ENCODE measurements at places on chromosomes 1 and 21.

- no peak for DNase-seq
These were observed 108.6 kb upstream of the WLS start for GRCh38 chr1:68340951-68341350.

DNA sequence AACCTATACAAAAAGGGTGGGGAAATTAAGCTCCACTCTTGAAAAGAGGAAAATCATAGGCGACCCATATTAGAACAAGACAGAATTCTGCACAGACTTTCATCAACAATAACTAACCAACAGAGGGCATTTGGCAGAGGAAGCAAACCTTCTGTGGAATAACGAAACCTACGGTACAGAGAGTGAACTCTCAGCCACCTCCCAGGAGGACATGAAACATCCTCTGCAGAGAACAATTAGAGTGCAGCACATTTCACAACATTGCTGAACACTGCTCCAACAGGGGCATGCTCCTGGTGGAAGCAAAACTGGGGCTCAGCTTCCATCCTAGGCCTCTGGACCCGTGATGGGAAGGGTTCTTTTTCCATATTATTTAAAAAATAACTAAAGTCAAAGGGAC, 110.9 kb downstream of the KCNJ15 start:
- DNase-seq = no peak

GRCh38 chr1:49728377-49728776, 295.4 kb downstream of the AGBL4 start:
- DNase-seq = no peak

DNA sequence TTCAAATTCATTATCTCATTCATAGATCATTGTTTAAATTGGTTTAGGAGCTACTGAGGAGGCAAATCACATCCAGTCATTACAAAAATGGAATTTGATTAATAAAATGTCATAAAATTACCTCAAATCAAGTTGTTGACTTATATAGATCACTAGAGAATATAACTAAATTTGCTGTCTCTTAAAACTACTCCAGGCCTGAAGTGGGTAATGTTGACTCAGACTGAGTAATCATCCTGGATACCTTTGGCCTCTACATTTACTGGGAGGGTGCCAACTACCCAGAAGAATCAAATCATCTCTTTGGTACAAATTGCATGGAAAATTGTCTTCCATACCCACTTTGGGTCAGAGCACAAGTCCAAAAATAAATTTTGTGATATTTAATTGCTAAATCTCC, 191.2 kb upstream of the GREM2 start:
- no peak for DNase-seq

DNA sequence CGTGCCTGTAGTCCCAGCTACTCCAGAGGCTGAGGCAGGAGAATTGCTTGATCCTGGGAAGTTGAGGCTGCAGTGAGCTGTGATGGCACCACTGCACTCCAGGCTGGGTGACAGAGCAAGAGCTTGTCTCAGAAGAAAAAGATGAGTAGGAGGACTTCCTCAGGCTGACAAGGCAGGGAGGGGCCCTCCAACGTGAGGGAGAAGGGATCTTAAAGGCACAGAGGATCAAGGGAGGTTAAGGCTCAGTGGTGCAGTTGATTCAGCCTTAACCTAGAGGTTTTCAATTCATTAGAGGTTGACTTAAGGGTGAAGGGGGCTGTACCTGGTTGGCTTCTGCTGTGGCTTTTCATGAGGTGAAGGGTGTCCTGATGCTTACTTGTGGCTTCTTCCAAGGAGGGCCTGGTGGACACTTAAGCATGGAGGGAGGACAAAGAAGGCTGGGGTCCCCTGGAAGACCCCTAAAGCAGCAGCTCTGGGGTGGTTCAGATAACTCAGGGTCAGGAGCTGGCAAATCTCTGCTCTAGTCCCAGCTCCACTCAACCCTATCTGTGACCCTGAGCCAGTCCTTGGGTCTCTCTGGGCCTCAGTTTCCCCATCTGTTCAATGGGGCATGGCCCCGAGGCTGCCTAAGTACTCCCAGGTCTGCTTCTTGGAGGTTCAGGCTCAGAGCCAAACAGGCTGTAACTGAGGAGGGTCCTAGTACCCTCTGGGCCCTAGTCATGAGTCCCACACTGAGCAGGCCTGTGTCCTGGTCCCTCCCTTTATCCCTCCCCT, 6.3 kb downstream of the EXTL1 start:
- no peak for DNase-seq

DNA sequence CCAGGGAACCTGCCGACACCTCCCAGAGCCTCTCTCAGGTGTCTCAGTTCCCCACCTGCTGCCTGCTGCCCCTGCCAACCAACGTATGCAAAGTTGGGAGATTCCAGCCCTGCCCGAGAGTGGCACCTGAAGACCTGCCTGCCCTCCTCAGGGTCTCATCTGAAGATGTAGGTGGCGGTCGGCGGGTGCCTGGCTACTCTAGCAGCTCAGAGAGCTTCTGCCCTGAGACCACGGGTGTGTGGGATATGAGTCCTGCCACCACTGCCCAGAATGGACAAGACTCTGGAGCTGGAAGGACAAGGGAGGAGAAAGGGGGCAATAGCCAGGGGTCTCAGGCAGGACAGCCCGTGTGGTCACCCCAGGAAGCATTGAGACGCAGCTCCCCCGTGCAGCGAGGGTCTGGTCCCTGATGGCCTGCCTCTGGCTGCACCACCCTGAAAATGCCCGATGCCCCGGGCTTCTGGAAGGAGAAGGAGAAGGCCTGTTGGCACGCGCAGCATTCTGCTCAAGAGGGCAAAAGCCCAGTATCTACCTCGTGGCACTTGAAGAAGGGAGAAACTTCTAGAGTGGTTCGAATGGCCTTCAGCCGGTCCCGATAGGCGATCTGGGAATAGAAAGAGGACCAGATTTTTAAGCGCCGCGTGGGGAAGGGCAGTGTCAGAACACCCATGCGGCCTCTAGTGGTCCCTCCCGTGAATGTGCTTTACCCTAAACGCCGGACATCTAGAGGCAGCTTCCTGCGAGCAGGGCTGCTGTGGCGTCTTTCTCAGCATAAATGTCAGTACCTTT, 88.8 kb downstream of the STUM start:
- DNase-seq = no peak

- DNase-seq = no peak
These were observed 21.7 kb upstream of the C1orf174 start for GRCh38 chr1:3921765-3922164.

DNA sequence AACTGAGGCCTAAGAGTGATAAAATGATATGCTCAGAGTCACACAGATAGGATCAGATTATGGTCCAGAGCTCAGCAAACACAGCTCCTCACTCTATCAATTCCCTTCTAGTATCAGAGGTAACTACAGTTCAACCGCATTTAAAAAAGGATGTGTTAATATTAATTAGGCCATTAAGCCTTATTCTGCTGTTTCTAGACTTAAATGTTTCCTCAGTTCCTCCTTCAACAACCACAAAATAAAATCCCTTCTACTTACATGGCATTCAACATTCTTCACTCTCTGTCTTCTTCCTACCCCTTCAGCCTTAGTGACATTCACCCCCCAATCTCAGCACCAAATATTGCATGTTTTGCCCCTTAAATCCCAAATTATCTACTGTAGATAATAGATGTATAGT, 254.9 kb downstream of the PLPP3 start:
- no peak for DNase-seq

- no peak for DNase-seq
These were observed 8.5 kb downstream of the CCT8 start for GRCh38 chr21:29064850-29065481.

DNA sequence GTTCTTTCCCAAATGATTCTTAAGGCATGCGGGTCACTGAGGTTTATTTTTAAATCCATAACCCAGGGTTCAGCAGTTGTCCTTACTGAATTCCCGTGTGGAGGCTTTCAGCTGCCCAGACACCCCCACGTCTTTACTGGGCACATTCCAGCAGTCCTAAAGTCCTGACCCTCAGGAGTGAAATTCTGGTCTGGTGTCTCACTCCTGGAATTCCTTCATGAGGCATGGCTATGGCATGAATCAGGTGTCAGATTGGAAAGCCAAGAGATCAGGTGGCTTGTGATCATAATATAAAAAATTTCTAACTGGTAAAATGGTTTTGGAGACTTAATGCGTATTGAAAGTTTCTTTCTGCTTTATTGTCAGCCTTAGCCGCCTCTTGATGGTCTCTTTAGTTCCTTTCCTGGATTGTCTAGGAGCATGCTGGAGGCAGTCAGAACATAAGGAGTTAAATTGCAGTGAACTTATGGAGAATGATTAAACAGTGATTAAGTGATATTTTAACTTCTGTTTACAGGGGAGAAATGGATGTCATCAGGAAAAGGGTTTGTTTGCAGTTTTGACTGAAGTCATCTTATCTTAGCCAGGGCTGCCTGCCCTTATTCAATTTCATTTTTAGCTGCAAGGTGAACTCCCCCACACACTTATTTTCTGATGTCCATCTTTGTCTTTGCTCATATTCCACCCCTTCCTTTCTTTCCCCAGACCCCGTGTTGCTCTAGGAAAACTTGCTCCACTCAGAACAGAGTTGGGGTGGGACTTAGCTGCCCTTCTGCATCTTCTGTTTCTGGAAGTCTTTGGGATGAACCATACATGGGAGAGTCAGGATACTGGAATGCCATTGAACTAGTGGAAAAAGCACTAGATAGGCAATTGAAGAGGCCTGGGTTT, 25.7 kb upstream of the MACF1 start:
- no peak for DNase-seq

DNA sequence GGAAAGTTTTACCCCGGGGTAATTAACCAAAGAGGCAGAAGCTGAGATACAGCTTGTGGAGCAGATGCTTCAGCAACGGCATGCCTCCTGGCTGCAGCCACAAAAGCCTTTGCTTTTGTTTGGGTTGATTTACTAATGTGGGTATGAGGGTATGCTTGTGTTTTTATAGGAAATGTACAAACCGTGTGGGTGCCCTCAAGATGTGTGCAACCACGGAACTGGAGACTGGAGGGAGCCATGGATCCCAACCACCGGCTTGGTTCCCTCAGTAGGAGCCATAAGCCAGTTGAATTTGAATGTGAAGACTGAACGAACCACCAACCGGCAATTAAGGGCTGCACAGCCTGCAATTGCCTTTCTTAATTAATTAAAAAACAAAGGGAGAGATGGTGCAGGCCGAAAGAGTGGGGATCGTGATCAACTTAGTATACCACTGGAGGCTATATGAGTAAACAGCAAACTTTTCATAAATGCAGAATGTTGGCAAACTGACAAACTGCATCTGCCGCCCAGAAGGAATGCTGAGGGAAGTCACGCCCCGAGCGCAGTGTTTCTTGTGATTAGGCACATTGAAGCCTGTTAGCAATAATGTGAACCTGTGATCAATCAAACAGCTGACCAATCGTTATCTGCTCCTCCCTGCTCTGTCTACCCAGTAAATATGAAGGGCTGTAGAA, 104.1 kb downstream of the DISP1 start:
- no peak for DNase-seq

DNA sequence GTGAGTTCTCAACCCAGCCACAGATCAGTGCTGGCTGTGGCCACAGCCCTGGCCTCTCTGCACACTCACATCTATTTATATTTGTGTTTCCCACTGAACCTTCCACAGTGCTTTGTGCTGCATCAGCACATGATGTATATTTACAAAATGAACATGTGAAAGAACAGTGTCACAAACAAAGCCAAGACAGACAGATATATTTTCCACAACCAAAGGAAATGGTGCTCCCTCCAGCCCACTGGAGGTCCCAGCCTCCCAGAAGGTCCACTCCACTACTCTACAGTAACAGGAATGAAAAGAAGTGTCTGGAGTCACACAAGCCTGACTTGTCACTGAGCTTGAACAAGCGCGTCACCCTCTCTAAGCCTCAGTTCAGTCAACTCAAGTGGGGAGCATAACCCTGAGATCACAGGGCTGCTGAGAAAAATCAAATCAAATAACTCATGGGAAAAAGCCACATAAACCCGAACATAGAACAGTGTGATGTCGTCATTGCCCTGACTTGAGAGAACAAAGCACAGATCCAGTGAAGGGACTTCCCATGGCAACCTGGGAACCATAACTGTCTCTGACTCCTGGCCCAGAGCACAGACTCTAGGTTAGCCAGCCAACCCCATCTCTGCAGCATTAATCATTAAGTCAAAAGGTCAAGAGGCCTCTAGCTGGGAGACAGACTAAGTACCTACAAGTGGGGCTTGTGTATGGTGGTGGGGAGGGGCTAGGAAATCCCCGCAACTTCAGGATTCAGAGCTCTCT, 121.2 kb downstream of the TRABD2B start:
- no peak for DNase-seq

- no peak for DNase-seq
These were observed 147.6 kb downstream of the PBX1 start for GRCh38 chr1:164706606-164706987.

- no peak for DNase-seq
These were observed 197.5 kb downstream of the ZNF326 start for GRCh38 chr1:90192408-90192807.

- no peak for DNase-seq
These were observed 54.9 kb downstream of the SLC30A7 start for GRCh38 chr1:100950781-100951180.

DNA sequence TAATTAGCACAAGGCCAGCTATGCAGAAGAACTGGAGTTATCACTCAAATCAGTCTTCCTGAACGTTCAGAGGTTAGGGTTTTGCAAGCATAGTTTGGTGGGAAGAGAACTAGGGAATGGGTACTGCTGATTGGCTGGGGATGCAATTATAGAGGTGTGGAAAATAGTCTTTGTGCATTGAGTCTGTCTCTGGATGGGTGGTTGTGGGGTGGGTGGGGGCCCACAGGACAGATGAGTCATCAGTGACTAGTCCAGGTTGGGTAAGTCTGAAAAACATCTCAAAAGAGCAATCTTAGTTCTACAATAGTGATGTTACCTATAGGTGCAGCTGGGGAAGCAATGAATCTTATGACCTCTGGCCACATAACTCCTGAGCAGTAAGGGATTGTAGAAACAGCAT, 89.7 kb upstream of the HMCN1 start:
- no peak for DNase-seq

GRCh38 chr1:54475357-54475881, 69.2 kb upstream of the SSBP3 start:
- no peak for DNase-seq

- no peak for DNase-seq
These were observed 2.7 kb downstream of the SLC35F3 start for GRCh38 chr1:233907151-233907550.

GRCh38 chr1:219927298-219927955, 930 bp downstream of the SLC30A10 start:
- DNase-seq = no peak

GRCh38 chr1:153220606-153221303, 3.4 kb downstream of the PRR9 start:
- DNase-seq = no peak

DNA sequence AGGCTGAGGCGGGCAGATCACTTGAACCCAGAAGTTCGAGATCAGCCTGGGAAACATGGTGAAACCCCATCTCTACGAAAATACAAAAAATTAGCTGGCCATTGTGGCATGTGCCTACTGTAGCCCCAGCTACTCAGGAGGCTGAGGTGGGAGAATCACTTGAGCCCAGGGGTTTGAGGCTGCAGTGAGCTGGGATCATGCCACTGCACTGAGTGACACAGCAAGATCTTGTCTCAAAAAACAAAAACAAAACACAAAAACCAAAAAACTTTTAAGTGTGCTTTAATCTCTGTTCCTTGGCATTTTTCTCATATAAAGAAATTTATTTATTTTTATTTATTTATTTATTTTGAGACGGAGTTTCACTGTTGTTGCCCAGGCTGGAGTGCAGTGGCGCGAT, 208.2 kb downstream of the URB2 start:
- no peak for DNase-seq
